ENCODE measurements at places on chromosomes 1 and 21. TPM values are rescaled to one million over a fixed set of nuclear protein-coding genes. Genes with fewer than 3 reads are reported as not detected.

The CFAP74 gene
- total RNA-seq = 0.08 TPM

The ENO1 gene
- 2,833 TPM for total RNA-seq

The NBPF20 gene
- total RNA-seq = 3.0 TPM

The PRAMEF15 gene
- total RNA-seq = not detected

The CFHR3 gene
- 0.10 TPM for total RNA-seq

The ILDR2 gene
- 0.12 TPM for total RNA-seq

The C8B gene
- total RNA-seq = not detected

The CBR3 gene
- 15.9 TPM for total RNA-seq

The METTL18 gene
- total RNA-seq = 4.9 TPM

The LRRC38 gene
- total RNA-seq = not detected

The PPFIA4 gene
- 0.33 TPM for total RNA-seq

The SLC25A44 gene
- 24.3 TPM for total RNA-seq

The KRTAP21-2 gene
- not detected for total RNA-seq
